ENCODE measurements at places on chromosomes 7 and 10.

GRCh38 chr7:139044813-139045794, 9.3 kb upstream of the ZC3HAV1L start:
- H3K4me1 ChIP-seq: no peaks in the 10 kb centered on the region
- no peak overlapping the region for H3K4me3 ChIP-seq
- no peak overlapping the region for H3K27ac ChIP-seq
- H3K27me3 ChIP-seq: no peaks in the 10 kb centered on the region

GRCh38 chr10:89887830-89888229, 186.4 kb downstream of the KIF20B start:
- H3K27me3 ChIP-seq: no peaks in the 10 kb centered on the region
- no peaks in the 10 kb centered on the region for H3K4me1 ChIP-seq
- H3K27ac ChIP-seq: no peak overlapping the region
- H3K36me3 ChIP-seq: no peaks in the 10 kb centered on the region
- no peak overlapping the region for H3K4me3 ChIP-seq
- DNase-seq: no peak

DNA sequence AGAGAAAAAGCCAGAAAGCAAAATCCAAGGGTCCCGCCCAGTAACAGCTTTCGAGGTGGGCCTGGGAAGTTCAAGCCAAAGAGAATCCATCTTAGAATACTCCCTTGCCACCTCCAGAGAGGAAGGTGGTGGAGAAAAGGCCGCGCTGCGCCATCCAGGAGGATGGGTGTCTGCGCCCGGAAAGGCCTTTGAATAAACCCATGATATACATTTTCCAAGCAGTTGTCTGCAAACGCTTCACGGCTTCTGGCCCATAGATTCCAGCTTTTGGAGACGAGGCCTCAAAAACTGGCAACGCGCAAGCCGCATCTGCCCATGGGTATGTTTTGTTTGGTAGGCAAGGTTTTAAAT, 17.8 kb downstream of the RGS10 start:
- H3K36me3 ChIP-seq: no peaks in the 10 kb centered on the region
- no peak overlapping the region for H3K4me3 ChIP-seq
- no peaks in the 10 kb centered on the region for H3K27me3 ChIP-seq
- DNase-seq: no peak
- H3K4me1 ChIP-seq: no peaks in the 10 kb centered on the region

GRCh38 chr7:27933671-27934565, 194.0 kb downstream of the TAX1BP1 start:
- peak overlapping the region; percentile 1 for H3K27ac ChIP-seq
- no peaks in the 10 kb centered on the region for H3K36me3 ChIP-seq
- no peaks in the 10 kb centered on the region for H3K27me3 ChIP-seq
- H3K4me1 ChIP-seq: no peaks in the 10 kb centered on the region
- DNase-seq: peak; percentile 79

GRCh38 chr10:87819289-87819585, 1.2 kb upstream of the ATAD1 start:
- DNase-seq: no peak
- H3K27me3 ChIP-seq: no peaks in the 10 kb centered on the region
- no peak overlapping the region for H3K27ac ChIP-seq
- H3K4me1 ChIP-seq: no peaks in the 10 kb centered on the region

GRCh38 chr10:114470956-114471905, 66.9 kb upstream of the AFAP1L2 start:
- H3K4me3 ChIP-seq: no peak overlapping the region
- H3K27ac ChIP-seq: no peak overlapping the region
- no peaks in the 10 kb centered on the region for H3K27me3 ChIP-seq
- H3K4me1 ChIP-seq: peaks cover 3% of the 10 kb centered on the region
- DNase-seq: peak; percentile 75
- no peaks in the 10 kb centered on the region for H3K36me3 ChIP-seq

DNA sequence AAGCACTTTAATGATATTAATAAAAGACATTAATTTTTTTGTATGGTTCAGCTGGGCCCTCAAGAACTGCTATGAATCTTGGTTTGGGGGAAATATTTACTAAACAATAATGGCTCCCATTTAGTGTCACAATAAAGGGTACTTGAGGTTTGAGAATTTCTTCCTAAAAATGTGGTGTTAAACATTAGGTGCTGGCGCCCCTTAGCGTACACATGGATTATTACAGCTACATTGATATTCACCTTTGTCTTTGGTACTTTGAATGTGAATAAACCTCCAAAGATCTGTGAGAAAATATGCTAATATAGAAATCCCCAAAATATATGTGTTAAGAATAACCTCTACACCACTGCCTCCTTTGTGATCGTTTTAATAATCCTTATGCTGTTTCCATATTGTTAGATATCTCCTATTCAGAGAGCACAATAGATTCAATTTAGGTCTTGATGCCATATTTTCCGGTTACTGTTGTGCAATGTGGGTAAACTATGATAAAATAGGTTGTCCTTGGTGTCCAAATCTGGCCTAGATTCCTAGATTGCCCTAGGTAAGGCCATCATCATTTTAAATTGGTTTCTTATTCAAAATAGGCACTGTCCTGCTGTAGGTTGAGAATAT, 161.8 kb upstream of the CACNA2D1 start:
- H3K4me1 ChIP-seq: no peaks in the 10 kb centered on the region
- H3K36me3 ChIP-seq: no peaks in the 10 kb centered on the region
- H3K27me3 ChIP-seq: no peaks in the 10 kb centered on the region
- no peak overlapping the region for H3K27ac ChIP-seq

GRCh38 chr7:135558337-135558767, 635 bp downstream of the NUP205 start:
- H3K4me3 ChIP-seq: peak overlapping the region; percentile 86
- H3K4me1 ChIP-seq: peaks cover 2% of the 10 kb centered on the region
- H3K36me3 ChIP-seq: no peaks in the 10 kb centered on the region
- peak; percentile 89 for DNase-seq

- no peaks in the 10 kb centered on the region for H3K27me3 ChIP-seq
- DNase-seq: no peak
- no peak overlapping the region for H3K4me3 ChIP-seq
- no peaks in the 10 kb centered on the region for H3K36me3 ChIP-seq
- no peaks in the 10 kb centered on the region for H3K4me1 ChIP-seq
Measured at GRCh38 chr7:150451097-150451793, 815 bp downstream of the GIMAP8 start.

GRCh38 chr7:144513334-144513733, 109.8 kb upstream of the NOBOX start:
- peak; percentile 41 for DNase-seq
- H3K36me3 ChIP-seq: no peaks in the 10 kb centered on the region
- H3K27ac ChIP-seq: no peak overlapping the region
